ENCODE measurements at places on chromosomes 2 and 18.
A peak's percentile ranks its signal among the peaks of the same experiment; 100 is the strongest.

DNA sequence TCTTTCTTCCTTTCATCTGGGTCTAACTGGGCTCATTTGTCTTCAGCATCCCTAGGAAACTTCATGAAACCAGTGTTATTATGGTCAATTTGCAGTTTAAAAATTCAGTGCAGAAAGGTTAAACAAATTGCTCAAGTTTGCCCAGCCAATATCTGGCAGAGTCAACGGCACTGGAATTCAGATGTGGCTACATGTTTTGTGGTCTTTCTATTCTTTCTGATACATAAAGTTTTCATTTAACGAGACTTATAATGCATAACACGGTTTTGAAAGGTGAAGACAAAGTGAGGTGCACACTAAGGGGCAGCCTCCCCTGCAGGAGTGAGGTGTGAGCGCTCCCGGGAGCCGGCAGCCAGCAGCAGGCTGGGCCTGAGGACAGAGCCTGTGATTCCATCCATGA, 164.6 kb downstream of the RTP5 start:
- H3K4me3 ChIP-seq = peak overlapping the region; percentile 53
- peak overlapping the region; percentile 81 for H3K27ac ChIP-seq
- peaks cover 38% of the 10 kb centered on the region for H3K27me3 ChIP-seq
- peaks cover 51% of the 10 kb centered on the region for H3K4me1 ChIP-seq
- DNase-seq = no peak

DNA sequence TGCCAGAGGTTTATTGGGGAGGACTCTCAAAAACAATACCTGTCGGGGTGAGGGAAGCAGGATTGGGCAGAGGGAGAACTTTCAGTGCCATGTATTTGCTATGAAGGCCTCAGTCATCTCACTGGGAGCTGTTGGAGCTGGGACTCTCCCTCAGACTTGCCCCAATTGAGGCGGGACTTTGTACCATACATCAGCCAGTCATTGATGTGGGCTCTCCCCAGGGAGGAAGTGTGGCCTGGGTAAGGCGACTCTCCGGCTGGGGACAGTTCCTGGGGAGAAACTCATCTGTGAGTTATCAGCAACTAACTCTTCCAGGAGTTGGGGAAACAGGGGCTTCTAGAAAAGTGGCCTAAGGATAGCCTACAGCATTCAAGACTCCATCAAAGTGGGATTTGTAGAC, 66.5 kb downstream of the FTCDNL1 start:
- no peaks in the 10 kb centered on the region for H3K27me3 ChIP-seq
- H3K36me3 ChIP-seq = no peaks in the 10 kb centered on the region
- H3K4me3 ChIP-seq = no peak overlapping the region
- no peak overlapping the region for H3K27ac ChIP-seq
- no peaks in the 10 kb centered on the region for H3K4me1 ChIP-seq
- DNase-seq = no peak

GRCh38 chr2:3253913-3254441, 123.6 kb downstream of the EIPR1 start:
- peaks cover 53% of the 10 kb centered on the region for H3K36me3 ChIP-seq
- no peaks in the 10 kb centered on the region for H3K27me3 ChIP-seq
- no peak overlapping the region for H3K4me3 ChIP-seq
- peaks cover 6% of the 10 kb centered on the region for H3K4me1 ChIP-seq
- DNase-seq = no peak

DNA sequence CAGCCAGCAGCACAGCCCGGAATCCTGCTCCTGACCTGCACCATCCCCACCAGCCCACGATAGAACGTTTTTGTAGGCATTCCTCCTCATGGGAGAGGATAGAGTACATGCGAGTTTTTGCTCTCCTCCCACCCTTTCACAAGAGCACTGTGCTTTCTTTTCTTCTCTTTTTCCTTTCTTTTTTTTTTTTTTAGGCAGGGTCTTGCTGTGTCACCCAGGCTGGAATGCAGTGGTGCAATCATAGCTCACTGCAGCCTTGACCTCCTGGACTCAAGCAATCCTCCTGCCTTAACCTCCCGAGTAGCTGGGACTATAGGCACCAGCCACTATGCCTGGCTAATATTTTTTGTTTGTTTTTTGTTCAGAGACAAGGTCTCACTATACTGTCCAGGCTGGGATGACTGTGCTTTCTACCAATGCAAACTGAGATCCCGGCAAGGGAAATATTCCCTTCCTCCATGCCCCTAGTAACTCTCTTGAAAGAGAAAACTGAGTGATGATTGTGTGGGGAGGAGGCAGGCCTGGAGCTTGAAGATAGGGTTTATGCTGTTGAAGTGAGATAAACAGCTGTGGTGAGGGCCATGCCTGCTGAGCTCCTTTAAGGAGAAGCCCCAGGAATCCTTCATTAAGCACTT, 82.6 kb upstream of the TXNDC2 start:
- H3K4me1 ChIP-seq = no peaks in the 10 kb centered on the region
- no peak overlapping the region for H3K4me3 ChIP-seq
- H3K27me3 ChIP-seq = peaks cover 25% of the 10 kb centered on the region
- no peak for DNase-seq

- H3K27me3 ChIP-seq = peaks cover 1% of the 10 kb centered on the region
- no peak overlapping the region for H3K4me3 ChIP-seq
- no peaks in the 10 kb centered on the region for H3K4me1 ChIP-seq
- DNase-seq = no peak
Observed at GRCh38 chr2:148984449-148984848, 54.0 kb upstream of the LYPD6B start.

DNA sequence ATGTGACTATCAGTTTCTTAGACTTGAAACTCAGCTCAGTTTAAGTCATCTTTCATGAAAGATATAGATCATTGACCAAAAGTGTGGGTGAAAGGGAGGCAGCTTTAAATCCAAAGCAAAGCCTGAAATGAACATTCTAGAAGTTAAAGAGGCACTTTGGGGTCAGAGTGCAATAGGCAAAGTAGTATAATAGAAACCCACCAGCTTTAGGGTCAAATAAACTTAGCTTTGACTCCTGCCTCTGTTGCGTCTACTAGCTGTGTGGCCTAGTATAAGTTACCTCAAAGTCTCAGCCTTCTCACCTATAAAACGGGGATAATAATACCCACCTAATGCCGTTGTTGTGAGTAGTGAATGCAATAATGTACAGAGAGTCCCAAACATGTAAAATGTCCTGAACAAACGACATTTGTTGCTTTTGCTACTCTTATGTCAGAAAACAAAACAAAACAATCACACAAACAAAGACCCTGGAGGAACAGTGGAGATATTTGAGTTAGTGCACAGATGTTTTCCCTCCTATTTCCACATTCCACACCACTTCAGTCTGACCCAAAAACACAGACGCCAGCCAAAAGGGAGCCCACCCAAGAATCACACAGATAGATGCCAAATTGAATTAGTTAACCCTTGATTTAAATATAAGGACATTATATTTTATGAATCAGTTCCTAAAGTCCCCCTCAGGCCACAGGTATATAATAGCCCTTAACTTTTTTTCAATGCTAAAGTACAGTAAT, 657.0 kb downstream of the ARHGAP15 start:
- H3K36me3 ChIP-seq = no peaks in the 10 kb centered on the region
- no peak for DNase-seq
- peaks cover 32% of the 10 kb centered on the region for H3K27me3 ChIP-seq
- no peaks in the 10 kb centered on the region for H3K4me1 ChIP-seq

DNA sequence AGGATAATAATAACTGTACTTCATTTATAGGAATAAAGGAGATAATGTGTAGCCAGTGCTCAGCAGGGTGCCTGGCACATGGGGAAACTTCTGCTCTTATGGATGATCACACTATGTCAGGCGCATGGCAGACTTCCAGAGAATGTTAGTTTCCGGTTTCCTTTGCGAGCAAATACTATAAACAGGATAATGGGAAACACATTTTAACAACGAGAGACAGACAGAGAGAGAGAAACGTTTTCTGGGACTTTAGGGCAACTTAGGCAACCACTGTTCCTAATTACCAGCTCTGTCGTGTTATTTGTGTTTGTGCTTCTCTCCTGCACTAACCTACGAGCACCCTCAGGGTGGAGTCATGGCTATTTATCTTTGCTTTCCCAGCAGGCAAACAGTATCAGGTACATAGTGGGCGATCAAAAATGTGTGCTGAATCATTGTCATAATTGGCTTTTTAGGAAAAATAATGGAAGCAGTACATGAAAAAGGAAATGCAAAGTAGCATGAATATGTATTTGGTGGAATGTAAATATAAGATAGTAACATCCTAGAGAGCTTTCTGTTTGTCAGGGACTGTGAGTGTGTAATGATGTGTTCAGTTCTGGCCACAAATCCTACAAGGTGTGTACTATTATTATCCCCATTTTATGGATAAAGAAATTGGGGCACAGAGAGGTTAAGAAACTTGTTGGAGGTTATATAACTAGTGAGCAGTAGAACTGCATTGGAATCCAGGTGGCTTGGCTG, 36.8 kb upstream of the IGFBP2 start:
- H3K27me3 ChIP-seq = peaks cover 13% of the 10 kb centered on the region
- no peak for DNase-seq
- no peaks in the 10 kb centered on the region for H3K4me1 ChIP-seq
- no peak overlapping the region for H3K4me3 ChIP-seq
- no peak overlapping the region for H3K27ac ChIP-seq

- no peak overlapping the region for H3K27ac ChIP-seq
- H3K36me3 ChIP-seq = no peaks in the 10 kb centered on the region
- H3K4me1 ChIP-seq = no peaks in the 10 kb centered on the region
- H3K27me3 ChIP-seq = no peaks in the 10 kb centered on the region
Observed at GRCh38 chr2:183867206-183867605, 731.1 kb upstream of the ZNF804A start.

Measured in naive thymus-derived CD8-positive, alpha-beta T cell (primary cell).